ENCODE measurements at places on chromosomes 6 and 20.

DNA sequence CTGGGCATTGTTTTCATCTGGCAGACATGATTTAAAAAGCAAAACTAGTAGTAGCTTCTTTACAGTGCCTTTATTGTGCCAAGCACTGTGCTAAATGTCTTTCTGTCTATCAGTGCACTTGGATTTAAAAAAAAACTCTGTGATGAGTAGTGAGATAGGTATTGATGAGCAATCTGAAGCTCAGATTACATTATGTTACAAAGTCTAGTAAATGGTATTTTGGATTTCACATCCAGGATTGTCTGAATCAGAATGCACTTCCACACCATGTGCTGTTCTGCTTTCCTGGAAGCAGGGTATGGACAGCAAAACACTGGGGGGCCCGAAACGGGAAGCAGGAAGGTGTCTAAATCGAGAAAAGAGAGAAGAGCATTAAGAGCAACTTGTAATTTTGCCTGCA is 103.4 kb upstream of the CCN2 start:
- DNase-seq, result no peak

DNA sequence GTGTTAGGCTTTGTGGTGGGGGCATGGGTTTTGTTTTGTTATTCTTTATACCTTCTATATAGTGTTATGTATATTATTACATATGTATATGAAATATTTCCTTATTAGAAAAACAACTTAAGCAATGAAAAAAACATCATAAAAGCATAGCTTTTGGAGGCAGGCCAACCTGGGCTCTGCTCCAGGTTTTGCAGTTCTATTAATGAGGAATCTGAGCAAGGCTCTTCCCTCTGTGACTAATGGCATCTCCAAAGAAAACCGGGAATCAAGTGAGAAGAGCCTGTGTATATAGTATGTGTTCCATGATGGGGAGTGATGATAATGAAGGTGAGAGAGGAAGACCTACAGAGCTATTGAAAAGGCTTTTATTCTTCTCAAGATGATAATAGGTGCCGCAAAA is 291.1 kb downstream of the CLIC5 start:
- no peak for DNase-seq

DNA sequence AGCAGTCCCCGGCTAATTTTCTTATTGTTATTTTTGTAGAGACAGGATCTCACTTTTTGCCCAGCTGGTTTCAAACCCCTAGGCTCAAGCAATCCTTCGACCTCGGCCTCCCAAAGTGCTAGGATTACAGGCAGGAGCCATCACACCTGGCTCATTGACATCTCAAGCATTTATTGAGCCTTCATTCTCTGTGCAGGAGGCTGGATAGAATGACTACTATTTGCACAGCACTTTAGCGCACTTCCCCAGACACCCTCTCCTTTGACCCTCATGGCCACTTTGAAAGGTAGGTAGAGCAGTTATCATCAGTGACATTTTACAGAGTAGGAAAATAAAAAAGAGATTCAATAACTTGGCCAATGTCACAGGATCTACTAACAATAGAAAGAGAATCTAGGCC is 124.0 kb upstream of the STXBP5 start:
- no peak for DNase-seq

GRCh38 chr20:8151372-8151771 is 19.3 kb downstream of the PLCB1 start:
- no peak for DNase-seq

DNA sequence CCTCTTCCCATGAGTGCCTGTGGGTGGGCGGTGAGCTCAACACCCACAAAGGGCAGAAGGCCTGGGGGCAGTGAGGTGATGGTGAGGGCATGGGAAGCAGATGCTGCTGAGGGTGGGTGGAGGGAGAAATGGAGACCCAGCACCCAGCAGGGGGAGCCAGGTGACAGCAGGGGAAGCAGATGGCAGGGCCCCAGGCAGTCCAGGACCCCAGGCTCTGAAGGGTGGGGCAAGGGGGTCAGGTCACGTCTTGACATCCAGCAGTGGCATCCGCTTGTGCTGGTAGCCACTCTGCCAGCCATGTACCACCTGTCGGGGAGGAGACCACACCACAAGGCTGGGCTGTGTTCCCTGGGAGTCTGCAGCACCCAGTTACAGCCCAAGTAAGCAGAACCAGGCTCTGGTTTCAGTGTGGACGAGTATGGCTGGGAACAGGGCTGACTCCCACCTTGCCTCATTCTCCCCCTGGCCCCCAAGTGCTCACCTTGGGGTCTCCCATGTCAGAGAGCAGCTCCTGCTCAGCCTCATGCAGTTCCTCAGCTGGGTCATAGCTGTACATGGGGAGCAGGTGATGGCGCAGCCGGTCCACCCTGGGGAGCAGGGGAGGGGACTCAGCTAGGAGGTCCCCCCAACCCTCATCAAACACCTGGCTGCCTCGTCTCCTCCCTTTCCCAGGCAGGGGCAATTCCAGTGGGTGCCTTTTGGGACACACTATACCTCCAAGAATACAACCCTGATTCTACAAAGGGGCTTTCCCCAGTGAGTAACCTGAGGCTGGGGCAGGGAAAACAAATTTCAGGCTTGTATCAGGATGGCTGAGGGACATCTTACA is 2.0 kb downstream of the SMIM29 start:
- DNase-seq, result no peak

DNA sequence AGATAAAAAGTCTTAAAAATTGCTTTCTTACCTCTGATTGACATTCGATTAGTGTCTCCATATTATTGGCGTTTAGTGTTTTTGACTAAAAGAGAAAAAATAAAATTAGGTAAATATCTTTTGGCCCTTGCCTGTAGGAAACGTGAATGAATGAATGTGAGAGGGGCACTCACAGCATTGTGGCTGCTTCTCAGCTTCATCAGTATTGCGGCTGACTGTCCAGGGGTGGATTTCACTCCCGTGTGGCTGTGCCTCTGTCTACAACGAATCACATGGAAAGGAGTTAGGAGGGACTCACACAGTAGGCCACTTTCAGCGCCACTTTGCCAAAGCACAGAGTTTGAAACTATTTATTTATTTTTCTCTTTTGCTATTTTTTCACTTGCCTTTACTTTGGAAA is 844 bp downstream of the TAGAP start:
- DNase-seq, result no peak

- DNase-seq, result no peak
Measured at GRCh38 chr6:42129360-42129676, 13.1 kb downstream of the C6orf132 start.

DNA sequence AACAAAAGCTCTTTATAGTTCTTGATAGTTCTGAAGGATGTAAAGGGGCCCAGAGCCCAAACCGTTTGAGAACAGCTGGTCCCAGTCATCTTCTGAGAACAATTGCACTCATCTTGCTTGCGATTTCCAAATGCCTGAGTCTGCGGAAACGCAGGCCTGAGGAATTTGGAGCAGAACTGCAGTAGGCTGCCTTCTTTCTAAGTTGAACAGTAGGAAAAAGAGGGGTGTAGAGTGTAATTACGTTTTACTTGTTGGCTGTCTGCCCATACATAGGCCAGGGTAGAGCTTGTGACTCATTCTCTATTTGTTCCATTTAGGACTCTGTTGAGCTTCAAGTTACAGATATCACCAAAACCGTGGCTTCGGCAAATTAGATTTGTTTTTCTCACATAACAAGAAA is 42.0 kb upstream of the KIF16B start:
- no peak for DNase-seq

- no peak for DNase-seq
Measured at GRCh38 chr6:129695373-129696027, 14.5 kb downstream of the ARHGAP18 start.

DNA sequence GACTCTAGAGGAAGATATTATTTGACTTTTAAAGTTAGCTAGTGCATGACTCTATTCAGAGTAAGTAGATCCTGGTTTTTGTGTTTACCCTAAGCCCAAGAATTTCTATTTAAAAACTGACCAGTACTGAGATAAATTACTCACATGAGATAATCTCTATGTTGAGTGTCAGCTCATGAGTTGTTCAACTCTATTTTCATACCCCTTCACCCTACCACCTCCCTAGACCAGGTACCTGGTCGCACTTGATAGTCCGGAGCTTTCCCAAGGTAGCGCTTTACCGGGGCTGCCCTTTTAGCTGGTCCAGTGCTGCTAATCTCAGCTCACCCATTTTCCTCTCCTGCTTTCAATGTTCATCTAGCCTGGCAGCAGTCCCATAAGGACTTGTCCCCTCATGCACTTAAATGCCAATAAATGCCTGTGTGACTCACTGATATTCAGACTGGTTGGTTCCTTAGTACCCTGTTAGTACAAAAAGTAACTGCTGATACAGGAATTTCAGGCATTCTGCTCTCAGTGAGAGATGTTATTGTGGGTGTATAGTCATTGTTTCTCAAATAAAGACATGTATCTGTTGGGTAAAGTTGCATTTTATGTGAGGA is 503.9 kb downstream of the ADGRB3 start:
- no peak for DNase-seq

DNA sequence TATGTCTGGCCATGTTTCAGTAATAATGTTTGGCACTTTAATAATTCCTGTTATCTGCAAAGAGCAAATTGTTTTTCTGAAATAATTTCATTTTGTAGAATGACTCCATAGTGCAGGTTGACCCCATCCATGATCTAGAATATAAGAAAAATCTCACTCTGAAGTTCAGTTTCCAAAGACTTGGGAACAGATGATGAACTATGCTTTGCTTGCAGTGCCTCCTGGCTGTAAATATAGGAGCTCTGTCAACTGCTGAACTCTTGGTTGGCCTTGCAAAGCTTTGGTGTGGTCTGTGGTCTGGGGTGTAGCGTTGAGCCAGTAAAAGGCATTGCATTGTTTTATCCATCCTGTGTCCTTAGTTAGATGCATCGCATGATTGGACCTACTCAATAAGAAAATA is 104.0 kb downstream of the PLCB4 start:
- DNase-seq, result no peak

GRCh38 chr20:5364136-5364821 is 47.5 kb upstream of the PROKR2 start:
- no peak for DNase-seq

DNA sequence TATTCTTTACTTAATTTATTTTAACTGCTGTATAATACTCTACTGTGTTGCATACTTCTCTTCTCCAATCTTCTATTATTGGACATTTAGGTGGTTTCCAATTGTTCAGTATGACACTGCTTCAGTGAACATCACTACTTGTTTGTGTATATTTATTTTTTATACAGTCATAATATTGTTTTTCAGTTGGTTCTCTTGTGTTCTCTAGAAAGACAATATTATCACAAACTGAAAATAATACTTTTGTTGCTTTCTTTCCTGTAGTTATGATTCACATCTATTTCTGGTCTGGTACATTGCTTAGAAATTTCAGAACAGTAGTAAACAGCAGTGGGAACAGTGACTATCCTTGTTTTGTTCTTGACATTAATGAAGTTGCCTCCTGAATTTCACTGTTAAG is 62.8 kb upstream of the GTSF1L start:
- DNase-seq, result no peak

GRCh38 chr6:30244560-30244959 is 31.4 kb upstream of the TRIM26 start:
- no peak for DNase-seq

- DNase-seq, result no peak
Measured at GRCh38 chr6:4585682-4586468, 190.3 kb upstream of the CDYL start.

DNA sequence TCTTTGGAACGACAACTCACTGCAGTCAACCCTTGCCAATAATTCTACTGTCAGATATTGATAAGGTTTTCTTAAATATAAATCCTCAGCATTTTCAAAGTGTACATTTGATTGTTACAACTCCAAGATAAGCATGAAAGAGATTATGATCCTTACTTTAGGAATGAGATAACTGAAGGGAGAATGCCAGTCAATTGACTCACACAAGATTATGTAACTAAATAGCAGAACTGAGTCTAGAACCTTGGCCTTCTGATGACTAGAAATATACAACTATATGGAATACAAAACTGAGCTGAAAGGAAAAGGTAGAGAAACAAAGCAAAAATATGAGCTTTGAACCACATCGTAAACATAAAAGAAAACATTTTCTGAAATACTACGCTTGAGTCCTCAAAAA is 26.9 kb upstream of the STXBP5 start:
- DNase-seq, result no peak

Data from GOT3 (cell line).